GM04503 (cell line): ENCODE measurements at places on chromosomes 3 and 15.

GRCh38 chr15:27272427-27272826 lies 301.4 kb downstream of the GABRG3 start:
- DNase-seq: no peak

- no peak for DNase-seq
Measured at GRCh38 chr3:192332386-192333291, 394.7 kb downstream of the FGF12 start.

DNA sequence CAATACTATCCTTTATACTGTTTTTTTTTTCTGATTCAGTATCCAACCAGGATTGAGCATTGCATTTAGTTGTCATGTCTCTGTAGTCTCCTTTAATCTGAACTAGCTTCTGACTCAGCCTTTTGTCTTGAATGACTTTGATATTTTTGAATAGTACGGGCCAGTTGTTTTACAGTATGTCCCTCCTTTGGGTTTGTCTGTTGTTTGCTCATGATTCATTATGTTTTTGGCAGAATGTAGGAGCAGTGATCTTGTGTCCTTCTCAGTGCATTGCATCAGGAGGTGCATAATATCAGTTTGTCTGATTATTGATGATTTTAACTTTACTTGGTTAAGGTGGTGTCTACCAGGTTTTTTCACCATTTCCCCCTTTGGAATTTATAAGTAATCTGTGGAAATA lies 20.5 kb downstream of the EXOG start:
- no peak for DNase-seq

DNA sequence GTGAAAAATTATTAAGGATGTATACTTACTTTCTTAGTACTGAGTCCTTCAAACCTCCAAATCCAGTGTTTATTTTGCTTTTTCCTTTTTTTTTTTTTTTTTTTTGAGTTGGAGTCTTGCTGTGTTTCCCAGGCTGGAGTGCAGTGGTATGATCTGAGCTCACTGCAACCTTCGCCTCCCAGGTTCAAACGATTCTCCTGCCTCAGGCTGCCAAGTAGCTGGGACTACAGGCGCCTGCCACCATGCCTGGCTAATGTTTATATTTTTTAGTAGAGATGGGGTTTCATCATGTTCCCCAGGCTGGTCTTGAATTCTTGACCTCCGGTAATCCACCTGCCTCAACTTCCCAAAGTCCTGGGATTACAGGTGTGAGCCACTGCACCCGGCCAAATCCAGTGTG lies 67.5 kb downstream of the KAT2B start:
- no peak for DNase-seq

DNA sequence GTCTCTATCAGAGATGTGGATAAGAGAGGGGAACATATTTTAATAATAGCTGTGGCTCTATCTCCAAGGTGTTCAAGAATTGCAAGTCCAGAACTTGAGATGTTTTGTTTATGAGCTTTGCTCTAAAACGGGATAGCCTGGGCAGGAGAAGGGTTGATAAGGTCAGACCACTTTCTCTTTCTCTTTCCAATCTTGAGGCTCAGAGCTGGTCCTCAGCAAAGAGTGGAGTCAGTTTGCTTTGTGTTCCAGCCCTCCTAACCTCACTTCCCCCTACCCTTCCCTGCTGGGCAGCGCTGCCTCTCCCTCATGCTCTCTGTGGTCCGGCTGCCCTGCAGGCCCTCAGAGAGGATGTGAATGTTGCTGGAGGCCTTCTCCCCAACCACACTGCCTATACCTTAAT lies 13.8 kb downstream of the KLHL6 start:
- DNase-seq: no peak

DNA sequence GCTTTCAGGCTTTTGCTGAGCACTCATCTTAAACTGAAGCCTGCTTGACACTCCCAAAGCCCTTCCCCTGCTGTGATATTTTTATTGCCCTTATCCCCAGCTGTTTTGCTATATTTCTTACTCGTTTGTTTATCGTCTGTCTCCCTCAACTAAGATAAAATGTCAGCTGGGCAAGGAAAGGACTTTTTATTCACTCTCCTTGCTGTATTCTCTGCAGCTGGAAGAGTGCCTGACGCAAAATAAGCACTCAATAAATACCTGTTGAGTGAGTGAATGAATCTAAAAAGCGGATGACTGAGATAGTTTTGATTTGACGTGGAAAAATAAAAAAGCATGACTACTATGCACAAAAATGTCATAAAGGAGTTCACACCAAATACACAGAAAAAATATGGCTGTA lies 84.8 kb upstream of the POMGNT2 start:
- DNase-seq: peak; percentile 88

- no peak for DNase-seq
Measured at GRCh38 chr3:46953234-46954010, 23.1 kb downstream of the CCDC12 start.

GRCh38 chr3:34107669-34108068 lies 309.2 kb downstream of the PDCD6IP start:
- no peak for DNase-seq

DNA sequence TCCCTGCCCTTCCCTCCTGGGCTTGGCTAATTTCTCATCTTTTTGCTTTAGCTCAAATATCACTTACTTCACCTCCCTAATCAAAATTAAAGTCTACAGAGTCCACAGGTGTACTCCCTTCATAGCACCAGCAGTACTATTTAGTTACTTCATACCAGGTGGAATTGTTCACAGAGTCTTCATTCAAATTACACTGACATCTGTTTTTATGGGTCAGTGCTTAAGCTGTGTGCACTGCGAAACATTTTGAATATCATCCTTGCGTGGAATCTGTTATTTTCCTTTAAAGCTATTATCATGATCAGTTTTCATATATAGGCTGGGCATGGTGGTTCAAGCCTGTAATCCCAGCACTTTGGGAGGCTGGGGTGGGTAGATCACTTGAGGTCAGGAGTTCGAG lies 2.7 kb upstream of the SERF2 start:
- DNase-seq: no peak

GRCh38 chr15:44243829-44244228 lies 44.7 kb upstream of the GOLM2 start:
- no peak for DNase-seq

- no peak for DNase-seq
Measured at GRCh38 chr3:108477511-108478147, 32.8 kb downstream of the MYH15 start.

DNA sequence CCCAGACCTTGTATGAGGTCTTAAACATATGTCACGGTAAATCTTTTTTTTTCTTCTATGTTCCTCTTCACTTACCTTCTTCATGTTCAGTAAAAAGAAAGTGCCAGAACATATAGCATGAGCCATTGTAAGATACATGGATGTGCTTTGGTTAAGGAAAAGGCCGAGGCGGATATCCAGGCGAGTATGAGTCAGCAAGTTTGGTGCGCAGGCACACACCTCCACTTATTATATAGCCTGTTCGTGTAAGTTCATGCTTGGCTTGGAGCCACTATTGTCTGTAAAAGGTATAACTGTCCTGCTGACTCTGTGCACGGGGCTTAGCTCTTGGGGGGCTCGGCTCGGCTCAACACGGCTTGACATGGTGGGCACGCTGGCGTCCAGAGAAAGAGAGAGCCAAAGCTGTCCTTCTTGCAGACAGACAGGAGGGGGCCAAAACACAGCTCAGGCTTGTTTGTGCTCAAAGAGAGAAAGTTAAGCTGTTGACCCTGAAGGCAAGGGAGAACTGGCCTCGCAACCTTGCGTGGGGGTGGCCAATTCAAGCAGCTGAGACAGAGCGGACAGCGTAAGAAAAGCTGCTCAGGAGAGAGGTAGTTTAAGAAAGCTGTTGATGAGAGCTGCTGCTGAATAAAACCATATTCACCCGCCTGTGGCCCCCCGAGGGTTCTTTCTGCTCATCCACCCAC lies 251.2 kb downstream of the SLC9A9 start:
- no peak for DNase-seq

DNA sequence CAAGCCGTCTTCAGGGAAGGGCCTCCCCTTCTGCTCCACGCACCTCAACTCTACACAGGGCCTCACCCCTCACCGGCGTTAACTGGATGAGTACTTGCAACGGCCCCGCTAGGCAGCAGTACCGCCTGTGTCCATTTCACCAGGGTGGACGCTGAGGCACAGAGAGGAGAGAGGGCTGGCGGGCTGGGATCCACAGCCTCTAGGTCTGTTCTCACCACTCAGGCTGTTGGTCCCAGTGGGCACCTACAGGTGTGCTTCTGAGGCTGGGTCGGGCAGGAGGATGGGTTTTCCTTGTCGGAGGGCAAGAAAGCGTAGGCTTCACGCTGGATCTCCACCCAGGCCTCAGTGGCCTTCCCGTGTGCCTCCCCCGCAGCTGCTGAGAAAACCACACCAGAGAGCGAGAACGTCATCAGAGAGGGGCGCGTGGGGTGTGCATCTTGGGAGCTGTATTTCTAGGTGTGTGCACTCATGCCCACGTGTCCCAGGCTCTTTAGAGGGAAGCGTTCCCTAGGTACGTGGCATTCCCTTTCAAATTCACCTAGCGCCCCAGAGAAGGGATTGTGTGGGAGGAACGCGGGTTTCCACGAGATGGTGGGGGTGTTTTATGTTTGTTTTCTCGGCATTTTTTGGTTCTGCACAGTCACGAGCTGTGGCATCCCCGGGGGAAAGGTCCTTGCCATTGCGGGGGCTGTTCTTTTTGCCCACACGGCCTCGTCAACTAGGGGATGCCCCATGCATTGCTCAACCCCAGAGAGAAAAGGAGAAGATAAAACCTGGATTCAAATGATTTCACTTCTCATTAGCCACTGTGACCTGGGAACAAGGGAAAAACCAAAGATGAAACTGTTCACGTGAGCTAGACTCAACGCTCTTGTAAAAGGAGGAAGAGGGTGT lies 67.7 kb downstream of the MGLL start:
- DNase-seq: no peak

DNA sequence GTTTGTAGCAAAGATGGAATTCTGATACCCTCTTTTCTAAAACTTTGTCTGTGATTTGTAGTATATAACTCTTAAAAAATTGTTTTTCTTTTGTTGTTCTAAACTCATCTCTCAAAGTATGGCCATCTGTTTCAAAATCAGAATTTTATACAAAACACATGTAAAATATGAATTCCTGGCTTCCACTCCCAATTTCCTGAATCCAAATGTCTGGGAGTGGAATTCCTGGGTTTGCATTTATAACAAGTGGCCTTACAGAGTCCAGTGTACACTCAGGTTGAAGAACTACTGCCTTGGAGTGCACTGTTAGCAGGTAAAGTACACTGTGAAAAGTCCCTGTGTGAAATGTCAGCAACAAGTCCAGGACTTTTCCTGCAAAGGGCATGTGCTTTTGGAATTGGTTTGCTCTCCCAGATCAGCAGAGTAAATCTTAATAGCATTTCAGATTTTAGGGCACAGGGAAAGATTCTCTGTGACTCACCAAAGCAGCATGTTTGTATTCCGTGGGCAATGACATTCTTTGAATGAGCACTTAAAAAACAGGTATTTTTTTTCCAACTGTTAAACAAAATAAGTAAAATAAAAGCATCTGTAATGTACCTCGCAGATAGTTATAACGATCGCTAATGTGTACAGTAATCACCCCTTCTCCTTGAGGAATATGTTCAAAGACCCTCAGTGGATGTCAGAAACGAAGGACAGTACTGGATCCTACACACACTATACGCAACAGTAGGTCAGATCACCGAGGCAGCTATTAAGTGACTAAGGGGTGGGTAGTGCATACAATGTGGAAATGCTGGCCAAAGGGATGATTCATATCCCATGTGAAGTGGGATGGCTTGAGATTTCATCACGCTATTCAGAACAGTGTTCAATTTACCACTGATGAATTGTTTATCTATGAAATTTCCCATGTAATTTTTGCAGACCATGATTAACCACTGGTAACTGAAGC lies 2.0 kb upstream of the CLDN16 start:
- peak; percentile 84 for DNase-seq

GRCh38 chr3:41708176-41708575 lies 253.7 kb downstream of the ULK4 start:
- no peak for DNase-seq

DNA sequence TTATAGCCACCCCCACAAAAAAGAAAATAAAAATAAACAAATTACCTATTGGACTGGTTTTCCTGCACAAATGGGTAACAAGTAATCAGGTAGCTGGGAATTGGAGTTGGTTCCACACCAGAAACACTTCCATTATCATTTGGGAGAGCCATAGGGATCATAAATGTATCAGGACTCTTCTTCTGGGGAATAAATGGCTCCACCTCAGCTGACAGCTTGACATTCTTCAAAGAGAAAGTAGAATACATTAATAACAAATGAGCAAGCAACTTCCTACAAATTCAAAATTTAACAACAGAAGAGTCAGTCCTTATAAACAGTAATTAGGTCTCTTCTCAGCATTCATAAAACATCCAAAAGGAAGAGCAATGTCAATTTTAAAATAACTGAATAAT lies 8.7 kb downstream of the SECISBP2L start:
- no peak for DNase-seq

DNA sequence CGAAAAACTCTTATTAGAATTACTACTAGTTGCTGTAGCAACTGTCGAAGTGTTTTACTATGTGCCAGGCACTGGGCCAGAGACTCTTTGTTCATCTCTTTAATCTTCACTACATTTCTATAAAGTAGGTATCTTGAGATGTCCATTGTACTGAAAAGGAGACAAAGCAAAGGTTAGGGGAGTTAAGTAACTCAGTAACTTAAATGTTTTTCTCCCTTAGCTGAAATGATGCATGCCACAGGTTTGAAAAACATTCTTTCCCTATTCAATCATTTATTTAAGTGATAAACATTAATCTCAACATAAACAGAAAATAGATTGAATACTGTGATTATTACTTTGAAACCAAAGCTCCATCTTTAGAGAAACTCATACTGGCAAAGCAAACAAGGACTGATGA lies 776.2 kb downstream of the FHIT start:
- no peak for DNase-seq

- no peak for DNase-seq
Measured at GRCh38 chr3:45332901-45333407, 55.4 kb upstream of the LARS2 start.

GRCh38 chr3:60622349-60622748 lies 628.9 kb downstream of the FHIT start:
- no peak for DNase-seq

GRCh38 chr3:54056521-54056920 lies 65.8 kb upstream of the CACNA2D3 start:
- no peak for DNase-seq

DNA sequence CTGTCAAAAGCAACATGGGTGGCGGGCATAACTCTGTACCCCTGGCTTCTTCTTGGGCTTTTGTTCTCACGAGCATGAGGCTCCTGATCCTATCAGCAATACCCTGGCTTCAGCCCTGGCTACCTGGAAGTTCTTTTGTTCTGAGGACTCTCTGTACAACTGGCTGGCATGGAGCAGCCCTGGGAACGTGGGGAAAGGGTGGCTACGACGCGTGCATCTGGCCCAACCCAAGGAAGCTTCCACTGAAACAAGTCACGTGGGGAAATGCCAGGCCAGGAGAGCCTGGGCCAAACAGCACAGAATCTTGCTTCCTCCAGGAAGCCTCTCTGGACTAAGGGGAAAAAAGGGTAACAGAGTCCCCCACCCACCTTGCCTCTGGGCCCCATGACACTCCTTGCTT lies 22.7 kb upstream of the ATP2B2 start:
- no peak for DNase-seq

GRCh38 chr3:129001101-129001805 lies at the start of gene EFCC1:
Gene EFCC1, plus strand, starts transcription at chr3:129001304. Its CDS starts 325 bp downstream, at chr3:129001629.
- no peak for DNase-seq

- no peak for DNase-seq
Measured at GRCh38 chr15:58994906-58995453, 7.5 kb downstream of the RNF111 start.
